ENCODE measurements at places on chromosomes 12 and 14. TPM values are rescaled to one million over a fixed set of nuclear protein-coding genes. Genes with fewer than 3 reads are reported as not detected.

Gene ZC2HC1C
- 2.4 TPM for total RNA-seq

DNA sequence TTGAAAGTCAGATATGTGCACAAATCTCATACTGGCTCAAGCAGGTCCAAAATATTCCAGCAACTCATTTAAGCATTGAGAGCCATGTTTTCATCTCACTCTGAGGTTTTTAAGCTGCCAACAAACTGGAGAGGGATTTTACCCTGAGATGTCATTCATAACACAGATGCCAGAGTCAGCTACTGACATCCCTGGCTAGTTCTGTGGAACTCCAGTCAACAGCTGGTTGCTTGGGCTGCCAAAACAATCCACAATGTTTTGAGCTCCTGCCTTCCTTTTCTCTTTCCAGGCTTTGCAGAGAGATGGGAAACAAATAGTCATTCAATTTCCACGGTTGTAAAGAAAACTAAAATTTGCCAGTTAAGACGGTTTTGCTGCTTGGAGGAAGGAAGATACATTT, 621.2 kb upstream of the FBXO33 start:
- no peak for DNase-seq

Gene GSG1
- 0.41 TPM for total RNA-seq

- no peak for DNase-seq
These were observed 137.4 kb downstream of the TPH2 start for GRCh38 chr12:72075891-72076557.

DNA sequence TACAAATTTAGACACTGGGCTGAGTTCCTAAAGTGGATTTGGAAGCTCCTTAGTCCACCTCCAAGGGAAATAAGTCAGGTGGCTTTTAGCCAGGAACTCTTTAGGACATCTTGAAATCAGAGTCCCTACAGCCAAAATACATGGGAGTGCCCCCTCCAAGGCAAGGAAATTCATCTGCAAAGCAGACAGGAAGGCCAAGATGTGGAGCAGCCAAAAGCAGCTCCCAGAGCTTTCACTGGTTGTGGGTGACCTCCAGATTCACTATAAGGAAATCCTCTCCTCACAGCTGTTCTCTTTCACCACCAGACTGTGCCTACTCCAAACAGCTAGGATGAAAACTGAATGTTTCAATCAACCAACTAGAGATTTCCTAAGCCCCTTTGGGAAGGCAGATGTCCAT, 6.6 kb downstream of the TTC9 start:
- no peak for DNase-seq

DNA sequence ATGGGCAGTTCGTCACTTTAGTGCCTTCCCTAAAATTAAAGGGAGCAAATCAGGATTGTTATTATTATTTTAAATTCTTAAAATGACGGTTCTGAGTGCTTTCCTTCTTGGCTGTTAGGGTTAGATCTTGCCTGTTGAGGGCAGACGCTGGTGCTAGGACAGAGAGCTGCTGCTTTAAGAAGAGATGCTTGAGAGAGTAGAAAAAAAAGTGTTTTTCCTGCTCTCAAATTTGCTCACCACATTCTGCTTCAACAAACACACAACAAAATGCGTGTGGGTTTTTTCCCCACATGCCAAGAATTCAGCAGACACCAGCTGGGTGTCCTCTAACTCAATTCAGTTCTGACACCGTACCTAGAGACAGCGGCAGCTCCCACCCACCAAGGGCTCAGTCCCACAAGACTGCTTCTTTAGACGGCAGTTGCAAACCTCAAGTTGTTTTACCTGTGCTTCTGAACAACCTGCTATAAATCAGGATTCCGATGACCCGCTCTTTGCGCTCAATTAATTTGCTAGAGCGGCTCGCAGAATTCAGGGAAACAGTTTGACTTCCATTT, 75.8 kb upstream of the RIN3 start:
- no peak for DNase-seq

- no peak for DNase-seq
These were observed 222.3 kb downstream of the SLC41A2 start for GRCh38 chr12:104735801-104736200.

Gene CMA1
- not detected for total RNA-seq

GRCh38 chr14:50577982-50578381, 18.0 kb downstream of the ATL1 start:
- DNase-seq: no peak

DNA sequence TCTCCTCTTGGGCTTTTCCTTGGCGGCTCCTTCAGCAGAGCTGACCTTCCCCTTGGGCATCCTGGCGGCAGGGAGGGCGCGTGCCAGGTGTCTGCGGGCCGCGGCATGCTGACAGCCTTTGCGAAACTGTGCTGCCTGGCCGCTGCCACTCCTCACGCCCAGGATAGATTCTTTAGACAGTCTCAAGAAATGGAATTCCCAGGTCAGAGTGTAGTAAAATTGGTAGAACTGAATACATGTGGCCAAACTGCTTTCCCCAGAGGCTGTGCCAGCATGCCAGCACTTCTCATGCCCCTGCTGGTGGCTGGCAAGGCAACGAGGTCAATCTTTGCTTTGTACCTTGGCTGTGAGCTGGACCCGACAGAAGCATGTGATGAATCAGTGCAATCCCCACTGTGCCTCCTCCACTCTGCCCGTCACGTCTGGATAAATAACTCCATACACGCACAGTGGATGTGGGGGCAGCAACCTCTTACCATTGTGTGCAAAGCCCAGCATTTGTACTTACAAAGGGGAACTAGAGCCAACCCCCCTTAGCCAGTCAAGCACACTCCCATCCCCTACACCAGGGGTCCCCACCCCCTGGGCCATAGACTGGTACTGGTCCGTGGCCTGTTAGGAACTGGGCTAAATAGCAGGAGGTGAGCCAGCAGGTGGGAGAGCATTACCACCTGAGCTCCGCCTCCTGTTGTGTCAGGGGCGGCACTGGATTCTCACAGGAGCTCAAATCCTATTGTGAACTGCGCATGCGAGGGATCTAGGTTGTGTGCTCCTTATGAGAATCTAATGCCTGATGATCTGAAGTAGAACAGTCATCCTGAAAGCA, 90.9 kb downstream of the ACTN1 start:
- peak; percentile 39 for DNase-seq

DNA sequence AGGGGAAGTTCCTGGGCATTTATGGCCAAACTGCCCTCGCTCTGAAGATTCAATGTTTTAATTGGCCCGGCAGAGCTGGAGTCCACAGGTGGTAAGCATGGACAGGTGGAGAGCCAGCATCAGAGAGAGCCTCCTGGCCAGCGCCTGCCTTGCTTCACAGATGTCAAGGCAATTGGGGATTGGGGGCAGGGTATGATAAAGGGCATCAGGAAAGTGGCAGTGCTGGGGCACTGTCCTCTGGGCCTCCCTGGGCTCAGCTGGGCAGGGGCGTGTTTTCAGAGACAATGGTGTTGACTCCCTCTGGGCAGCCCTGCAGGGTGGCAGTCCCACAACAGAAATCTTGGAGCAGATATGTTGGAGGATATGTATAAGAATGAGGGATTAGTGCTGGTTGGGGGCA, 237.3 kb downstream of the CACNA1C start:
- no peak for DNase-seq

Gene NCKAP5L
- 7.3 TPM for total RNA-seq

- DNase-seq: no peak
These were observed 167.4 kb upstream of the HMGA2 start for GRCh38 chr12:65656891-65657351.

DNA sequence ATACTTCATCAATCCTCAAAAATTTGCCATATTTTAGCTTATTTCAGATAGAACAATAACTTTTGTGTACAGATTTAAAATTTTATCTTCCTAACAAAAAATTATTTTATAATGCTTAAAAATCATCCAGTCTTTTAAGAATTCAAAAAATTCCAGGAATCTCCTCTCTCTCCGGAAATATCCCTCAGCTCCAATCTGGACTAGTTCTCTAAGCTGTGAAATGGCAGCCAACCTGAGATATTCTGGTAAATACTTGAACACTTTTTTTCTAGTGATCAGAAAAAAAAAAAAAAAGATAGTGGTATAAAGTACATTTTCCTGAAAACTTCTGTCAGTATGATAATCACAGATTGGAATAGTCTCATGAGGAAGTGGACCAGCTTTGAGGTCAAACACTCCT, 57.6 kb downstream of the SSPN start:
- DNase-seq: no peak

Gene OLR1
- total RNA-seq: 4.1 TPM

DNA sequence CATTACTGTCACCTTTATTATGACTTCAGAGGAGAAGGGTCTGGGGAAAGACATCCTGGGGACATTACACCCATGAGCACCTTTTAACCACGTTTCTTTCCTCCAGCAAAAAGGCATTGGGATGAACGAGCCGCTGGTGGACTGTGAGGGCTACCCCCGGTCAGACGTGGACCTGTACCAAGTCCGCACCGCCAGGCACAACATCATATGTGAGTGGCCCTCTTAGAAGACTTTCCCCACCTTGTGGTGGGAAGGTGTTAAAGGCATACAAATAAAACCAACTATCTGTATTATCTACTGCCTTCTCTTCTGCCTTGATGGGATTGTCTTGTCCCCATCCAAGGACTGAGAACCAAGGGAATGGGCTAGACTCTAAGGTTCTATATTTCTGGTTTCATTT, 6.0 kb downstream of the PSMD9 start:
- no peak for DNase-seq

DNA sequence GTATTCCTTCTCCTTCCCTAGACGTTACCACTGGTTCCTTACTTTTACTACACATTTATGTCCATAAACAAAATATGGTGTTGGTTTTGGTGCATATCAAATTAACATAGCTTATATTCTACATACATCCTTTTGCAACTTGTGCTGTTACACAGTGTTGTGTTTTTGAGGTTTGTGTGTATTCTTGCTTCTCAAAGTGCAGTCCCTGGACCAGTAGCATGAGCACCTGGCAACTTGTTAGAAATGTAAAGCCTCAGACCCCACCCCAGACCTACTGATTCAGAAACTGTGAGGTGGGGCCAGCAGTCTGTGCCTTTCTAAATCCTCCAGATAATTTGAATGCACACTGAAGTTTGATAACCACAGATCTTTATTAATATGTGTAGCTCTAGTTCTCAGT, 65.9 kb downstream of the RNFT2 start:
- DNase-seq: no peak
